ENCODE measurements at places on chromosomes 1 and 21. TPM values are rescaled to one million over a fixed set of nuclear protein-coding genes. Genes with fewer than 3 reads are reported as not detected.
A peak's percentile ranks its signal among the peaks of the same experiment; 100 is the strongest.

The SPRR2F gene
- polyA plus RNA-seq = not detected

The UBL4B gene
- polyA plus RNA-seq = not detected

DNA sequence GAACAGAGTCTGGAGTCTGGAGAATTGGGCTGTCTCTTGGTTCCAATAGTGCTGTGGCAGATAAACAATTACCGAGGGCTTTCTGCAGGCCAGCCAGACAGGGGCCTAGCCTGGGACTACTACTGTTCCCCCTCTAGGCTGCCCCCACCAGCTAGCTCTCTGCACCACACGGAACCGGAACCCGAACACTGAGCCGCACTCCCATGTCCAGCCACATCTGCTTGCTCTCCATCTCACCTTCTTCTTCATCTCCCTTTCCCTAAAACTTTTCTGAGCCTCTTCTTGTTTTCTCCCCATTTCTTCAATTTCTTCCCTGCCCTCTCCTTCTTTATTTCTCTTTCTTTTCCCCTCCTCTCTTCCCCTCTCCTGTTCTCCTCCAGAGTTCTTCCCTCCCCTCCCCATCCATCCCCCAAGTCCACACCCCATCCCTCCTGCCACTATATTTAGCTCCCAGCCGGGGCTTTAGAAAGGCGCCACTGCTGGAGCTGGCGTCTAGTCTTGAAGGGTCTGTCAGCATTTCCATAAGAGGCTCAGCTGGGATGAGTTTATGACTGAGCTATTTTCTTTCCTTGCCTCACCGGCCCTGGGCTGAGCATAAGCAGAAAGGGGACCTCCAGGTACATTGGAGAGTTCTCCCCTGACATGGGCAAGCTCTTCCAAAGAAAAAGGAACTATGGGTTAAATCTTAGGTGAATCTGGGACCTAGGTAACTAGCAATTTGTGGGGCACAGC is 25.7 kb upstream of the ATP2B4 start:
- DNase-seq = no peak

DNA sequence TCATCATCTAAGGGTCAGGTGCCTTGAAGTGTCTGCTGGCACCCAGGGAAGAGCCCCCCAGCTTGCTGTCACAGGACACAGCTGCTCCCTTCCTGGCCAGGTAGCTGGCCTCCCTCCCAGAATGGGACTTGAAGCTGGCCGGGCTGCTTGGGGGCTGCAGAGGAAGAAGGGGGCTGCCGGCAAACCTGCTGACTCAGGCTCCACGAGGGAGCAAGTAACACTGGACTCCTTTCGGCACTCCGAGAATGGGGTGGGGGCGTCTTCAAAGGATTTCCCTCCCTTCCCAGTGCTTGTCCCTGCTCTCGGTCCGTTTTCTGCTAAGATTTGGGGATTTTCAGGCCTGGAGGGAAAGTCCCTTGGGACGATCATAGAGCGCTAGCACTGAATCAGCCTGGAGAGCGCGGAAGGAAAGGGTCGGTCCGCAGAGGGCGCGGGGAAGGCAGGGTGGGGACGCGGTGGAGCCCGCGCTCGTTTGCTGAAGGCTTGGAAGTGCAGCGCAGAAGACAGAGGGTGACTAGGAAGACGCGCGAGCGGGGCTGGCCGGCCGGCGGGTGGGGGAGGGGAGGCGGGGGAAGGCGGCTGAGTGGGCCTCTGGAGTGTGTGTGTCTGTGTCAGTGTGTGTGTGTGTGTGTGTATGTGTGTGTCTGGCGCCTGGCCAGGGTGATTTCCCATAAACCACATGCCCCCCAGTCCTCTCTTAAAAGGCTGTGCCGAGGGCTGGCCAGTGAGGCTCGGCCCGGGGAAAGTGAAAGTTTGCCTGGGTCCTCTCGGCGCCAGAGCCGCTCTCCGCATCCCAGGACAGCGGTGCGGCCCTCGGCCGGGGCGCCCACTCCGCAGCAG is at the start of gene CSF1:
Gene CSF1 (plus strand): TSS at position 727 of the 840 bp plus-strand sequence. CDS start 175 bp downstream, outside the sequence.
- DNase-seq = peak; percentile 33

GRCh38 chr1:15128520-15129313 is 24.8 kb upstream of the TMEM51 start:
- DNase-seq = peak; percentile 11
